ENCODE measurements at places on chromosomes 2 and 18.

- DNase-seq: no peak
Measured at GRCh38 chr2:29954316-29954715, 32.9 kb upstream of the ALK start.

- no peak for DNase-seq
Measured at GRCh38 chr2:84904717-84905174, 710 bp upstream of the TMSB10 start.

- DNase-seq: no peak
Measured at GRCh38 chr2:159550231-159550630, 66.1 kb downstream of the BAZ2B start.

DNA sequence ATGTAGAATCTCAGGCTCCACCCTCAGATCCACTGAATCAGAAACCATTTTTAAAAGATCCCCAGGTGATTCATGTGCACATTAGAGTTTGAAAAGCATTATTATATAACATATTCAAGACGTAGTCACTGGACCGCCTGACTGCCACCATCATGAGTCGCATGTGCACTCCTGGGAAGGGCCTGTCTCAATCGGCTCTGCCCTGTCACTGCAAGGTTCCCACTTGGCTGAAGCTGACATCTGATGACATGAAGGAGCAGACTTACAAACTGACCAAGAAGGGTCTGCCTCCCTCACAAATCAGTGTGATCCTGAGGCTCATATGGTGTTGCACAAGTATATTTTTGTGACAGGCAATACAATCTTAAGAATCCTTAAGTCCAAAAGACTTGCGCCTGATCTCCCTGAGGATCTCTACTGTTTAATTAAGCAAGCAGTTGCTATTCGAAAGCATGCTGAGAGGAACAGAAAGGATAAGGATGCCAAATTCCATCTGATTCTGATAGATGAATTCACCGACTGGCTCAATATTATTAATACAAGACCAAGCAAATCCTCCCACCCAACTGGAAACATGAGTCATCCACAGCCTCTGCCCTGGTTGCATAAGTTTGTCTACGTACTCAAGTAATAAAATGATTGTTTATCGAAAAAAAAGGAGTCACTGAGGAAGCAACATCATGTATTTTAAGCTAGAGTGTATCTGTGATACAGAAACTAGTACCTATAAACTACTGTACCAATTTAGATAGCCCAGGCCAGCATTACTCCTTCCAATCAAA lies 26.2 kb downstream of the ATAD2B start:
- DNase-seq: no peak

- no peak for DNase-seq
Measured at GRCh38 chr2:136052369-136053362, 65.3 kb downstream of the CXCR4 start.

DNA sequence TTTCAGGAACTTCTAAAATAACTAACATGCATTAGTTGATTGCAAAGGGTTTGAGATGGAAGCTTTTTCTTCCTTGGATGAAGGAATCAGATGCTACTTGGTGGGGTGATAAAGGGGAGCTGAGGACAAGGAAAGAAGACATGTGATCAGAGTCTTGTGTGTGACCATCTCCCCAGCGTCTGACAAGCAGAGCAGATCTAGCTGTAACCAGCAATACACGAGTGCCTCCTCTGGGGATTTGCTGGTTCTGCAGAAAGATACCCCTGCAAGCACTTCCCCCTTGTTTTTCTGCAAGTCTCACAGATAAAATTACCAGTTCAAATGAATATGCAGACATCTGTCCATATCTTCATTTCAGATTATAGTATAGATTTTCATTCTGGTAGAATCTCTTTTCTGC lies 2.7 kb downstream of the CDH7 start:
- DNase-seq: no peak

DNA sequence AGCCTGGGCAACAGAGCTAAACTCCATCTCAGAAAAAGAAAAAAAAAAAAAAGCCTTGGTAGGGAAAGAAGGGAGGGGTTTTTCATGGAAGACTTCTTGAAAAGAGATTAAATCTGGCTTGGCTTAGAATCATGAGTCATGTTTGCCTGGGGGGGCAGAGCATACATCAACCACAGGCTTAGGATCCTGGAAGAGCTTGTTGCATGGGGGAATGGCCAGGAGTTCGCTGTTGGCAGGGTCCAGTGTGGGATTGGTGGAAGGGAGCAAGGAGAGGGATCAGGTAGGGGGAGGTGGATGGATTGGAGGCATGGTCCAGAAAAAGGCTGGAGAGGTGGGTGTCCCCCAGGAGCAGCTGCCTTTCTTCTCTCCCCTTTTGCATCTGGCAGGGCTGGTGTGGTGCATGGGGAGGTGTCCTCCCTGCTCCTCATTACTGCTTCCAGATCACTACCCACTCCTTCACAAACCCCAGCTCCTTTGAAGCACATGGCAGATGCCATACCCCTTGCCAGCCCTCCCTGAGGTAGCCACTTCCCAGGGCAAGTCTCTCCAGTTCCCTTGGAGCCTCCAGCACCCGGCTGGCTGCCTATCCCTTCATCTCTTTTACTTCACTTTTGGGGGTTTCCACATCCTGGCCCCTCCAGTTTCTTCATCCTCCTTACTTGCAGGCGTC lies 2.5 kb downstream of the ARMC9 start:
- no peak for DNase-seq

- DNase-seq: peak; percentile 63
Measured at GRCh38 chr2:240556553-240557100, 1.2 kb downstream of the ANKMY1 start.

DNA sequence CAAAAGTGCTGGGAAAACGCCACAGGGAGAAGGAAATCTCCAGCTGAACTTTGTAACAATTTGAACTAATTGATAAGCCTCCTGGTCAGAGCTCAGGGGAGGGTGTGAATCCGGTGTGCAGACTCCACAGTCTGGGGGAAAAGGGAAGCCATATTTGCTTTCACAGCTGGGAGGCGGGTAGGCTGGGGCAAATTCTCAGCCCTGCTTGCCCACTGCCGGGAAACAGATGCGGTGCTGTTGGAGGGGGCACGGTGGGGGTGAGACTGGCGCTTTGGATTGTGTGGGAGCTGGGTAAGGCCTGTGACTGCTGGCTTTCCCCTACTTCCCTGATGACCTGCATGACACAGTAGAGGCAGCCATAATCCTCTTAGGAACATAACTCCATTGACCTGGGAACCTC lies 134.8 kb downstream of the ADCYAP1 start:
- no peak for DNase-seq

- no peak for DNase-seq
Measured at GRCh38 chr2:157952558-157952957, 76.4 kb upstream of the ACVR1 start.

GRCh38 chr2:104976603-104977120 lies 61.2 kb upstream of the MRPS9 start:
- no peak for DNase-seq

DNA sequence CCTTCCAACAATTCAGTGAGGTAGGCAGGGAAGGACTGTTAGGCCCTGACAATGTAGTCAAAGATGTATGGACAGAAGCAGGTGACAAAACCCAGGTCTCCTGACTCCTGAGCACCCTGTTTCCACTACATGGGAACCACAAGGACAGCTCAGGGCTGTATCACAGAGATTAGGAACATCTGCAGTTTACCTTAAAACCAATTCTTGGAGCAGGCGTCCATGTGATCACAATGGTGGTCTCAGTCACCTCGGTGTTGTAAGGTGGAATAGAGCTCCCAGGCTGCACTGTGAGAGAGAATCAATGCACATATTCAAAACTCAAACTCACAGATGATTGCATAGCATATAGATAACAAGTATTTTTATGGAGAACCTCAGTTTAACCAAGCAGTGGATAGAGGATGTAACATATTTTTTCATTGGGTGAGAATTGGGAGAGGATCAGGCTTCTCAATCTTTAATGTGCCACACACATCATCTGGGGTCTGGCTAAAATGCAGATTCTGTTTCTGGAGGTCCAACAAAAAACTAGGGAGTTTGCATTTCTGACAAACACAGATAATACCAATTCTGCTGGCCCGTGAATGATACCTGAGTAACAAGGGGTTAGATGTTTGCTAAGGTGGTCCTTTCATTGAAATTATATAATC lies 36.7 kb downstream of the FN1 start:
- no peak for DNase-seq

- no peak for DNase-seq
Measured at GRCh38 chr2:2503864-2504418, 172.9 kb upstream of the MYT1L start.

GRCh38 chr2:134540990-134541389 lies 177.8 kb downstream of the TMEM163 start:
- no peak for DNase-seq

DNA sequence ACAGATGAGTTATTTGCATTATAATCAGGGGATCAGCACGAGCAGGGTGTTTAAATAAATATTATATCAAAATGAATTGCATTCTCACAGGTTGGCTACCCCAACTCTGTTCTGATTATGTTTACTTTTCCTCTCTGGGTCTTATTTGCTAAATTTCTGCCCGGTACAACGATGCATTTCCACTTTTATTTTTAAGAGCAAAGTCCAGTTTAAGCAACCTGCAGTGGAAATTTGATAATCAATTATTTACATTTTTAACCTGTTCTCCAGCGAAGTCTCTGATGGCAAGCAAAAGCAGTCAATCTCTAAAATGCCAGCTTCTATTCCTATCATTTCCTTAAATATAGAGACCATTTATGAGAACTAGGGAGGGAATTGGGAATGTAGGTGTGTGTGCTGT lies 966.6 kb upstream of the SOX11 start:
- DNase-seq: no peak

DNA sequence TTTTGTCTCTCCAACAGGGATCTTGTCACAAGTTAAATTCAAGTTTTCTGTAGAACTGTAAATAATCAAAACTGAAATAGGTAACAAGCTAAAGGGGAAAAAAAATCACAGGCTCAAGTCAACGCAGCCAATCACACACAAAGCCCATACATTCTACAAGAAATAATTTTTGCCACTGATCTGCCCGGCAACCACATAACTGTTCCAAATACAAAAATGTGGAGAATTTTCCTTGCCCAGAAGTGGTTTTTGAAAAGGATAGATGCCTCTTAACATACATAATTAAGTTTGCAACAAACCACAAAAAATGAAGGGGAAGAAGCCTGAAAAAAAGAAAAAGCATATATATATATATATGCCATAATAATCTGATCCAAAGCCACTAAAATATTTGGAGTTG lies 60.3 kb downstream of the FARSB start:
- no peak for DNase-seq

DNA sequence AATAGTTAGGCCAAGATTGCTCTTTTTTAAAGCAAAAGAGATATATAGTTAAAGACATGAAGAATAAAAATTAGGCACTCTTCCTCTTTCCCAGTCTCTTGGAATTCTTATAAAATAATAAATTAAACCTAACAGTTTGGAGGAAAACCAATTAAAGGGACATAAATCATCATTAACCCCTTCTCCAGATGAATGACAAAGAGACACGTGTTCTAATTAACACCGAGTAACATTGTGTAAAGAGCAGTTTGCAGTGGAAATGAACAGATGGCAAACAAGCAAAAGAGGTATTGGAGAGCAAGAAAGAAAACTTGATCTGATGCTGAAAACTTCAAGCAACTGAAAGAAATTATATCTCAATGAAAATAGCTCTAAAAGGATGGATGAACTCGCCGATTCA lies 48.4 kb downstream of the BCL2 start:
- no peak for DNase-seq

DNA sequence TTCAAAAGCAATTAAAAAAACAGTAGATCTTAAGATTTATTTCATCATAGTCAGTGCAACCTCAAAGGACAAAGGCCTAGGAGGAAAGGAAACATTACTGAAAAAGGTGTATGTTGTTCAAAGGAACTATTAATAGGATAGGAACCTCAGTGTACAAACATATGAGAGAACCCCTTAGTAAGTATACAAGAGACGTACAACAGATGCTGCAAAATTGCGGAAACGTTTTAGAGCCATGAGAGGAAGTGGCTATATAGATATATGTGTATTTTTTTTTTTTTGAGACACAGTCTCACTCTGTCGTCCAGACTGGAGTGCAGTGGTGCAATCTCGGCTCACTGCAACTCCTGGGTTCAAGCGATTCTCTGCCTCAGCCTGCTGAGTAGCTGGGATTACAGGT lies 22.2 kb downstream of the PIK3C3 start:
- no peak for DNase-seq

DNA sequence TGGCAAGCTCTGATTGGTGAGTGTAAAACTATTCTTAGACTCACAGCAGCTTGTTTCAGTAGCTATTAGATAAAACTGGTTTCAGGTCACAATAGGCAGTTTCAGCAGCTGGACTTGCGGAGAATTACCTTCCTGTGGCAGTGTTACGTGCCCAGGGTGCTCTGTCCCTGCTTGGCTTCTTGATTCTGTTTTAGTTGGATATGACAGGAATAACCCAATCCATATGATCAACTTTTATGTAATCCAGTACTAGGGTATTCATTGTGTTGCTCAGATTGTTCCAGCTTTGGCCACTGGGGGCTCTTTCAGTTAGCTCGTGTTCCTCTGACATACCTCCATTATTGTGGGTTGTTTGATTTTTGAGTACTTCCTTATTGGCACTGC lies 43.1 kb downstream of the INPP4A start:
- DNase-seq: peak; percentile 57

- no peak for DNase-seq
Measured at GRCh38 chr2:68561372-68561771, 82.0 kb upstream of the PROKR1 start.
